Nucleus accumbens (tissue), 56 donors: ENCODE measurements at places on chromosomes 7 and 10.

DNA sequence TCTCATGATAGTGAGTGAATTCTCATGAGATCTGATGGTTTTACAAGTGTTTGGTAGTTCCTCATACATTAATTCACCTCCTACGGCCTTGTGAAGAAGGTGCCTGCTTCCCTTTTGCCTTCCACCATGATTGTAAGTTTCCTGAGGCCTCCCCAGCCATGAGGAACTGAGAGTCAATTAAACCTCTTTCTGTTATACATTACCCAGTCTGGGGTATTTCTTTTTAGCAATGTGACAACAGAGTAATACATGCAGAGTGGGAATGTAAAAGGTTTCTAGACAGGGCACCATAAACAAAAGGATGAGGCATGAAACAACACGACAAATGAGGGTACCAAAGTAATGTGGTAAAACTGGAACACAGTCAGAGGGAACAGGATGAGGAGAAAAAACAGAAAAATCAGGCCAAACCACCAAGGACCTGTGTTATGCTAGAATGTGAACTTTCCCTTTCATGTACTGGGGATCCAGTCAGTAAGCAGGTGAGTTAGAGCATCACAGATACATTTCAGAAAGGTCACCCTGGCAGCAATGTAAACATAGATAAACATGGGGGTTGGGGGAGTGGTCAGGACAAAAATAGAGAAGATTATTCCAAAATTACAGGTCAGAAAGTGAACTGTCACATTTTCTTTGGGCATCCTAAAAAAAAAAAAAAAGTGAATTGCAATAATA lies 31.9 kb downstream of the ANKRD26 start:
- no peak for DNase-seq

DNA sequence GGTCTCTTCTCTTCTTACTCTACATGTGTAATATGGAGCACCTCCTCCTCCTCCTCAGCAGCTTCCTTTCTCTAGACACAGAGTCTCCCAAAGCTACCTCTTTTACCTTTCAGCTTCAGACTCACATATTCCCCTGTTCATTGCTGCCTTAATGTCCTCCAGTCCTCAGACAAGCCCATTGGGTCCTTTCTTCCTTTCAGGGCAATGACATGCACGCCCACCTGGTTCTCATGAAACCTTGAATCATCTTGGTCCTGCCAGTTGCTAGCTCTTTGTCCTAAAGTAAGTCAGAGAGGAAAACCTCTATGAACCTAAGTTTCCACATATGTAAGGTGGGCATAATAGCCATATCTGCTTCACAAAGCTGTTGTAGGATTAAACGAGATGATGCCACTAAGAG lies 227.0 kb downstream of the RPS24 start:
- DNase-seq, result no peak

DNA sequence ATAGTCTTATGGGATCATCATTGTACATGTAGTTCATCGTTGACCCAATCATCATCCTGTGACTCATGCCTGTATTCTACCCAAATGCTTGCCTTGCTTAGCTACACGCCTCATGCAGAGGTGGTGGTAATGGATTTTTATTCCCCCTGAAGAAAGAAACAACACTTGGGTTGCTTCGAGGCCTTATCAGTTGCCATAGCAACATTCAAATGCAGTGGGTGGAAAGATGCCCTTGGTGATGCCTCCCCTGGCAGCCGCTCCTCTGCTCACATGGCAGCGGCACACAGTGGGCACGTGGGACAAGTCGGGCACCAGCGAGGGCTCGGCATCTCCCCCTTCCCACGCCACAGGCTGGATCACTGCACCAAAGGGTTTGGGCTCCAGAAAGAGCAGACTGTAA lies 54.0 kb upstream of the NMT2 start:
- peak; percentile 60 for DNase-seq

- no peak for DNase-seq
Observed at GRCh38 chr7:80040752-80041151, 93.9 kb upstream of the GNAI1 start.

- no peak for DNase-seq
Observed at GRCh38 chr7:137547485-137547884, 204.0 kb upstream of the PTN start.

GRCh38 chr7:64037095-64037494 lies 8.1 kb upstream of the ZNF727 start:
- no peak for DNase-seq

- no peak for DNase-seq
Observed at GRCh38 chr10:32931593-32931992, 26.4 kb downstream of the ITGB1 start.

DNA sequence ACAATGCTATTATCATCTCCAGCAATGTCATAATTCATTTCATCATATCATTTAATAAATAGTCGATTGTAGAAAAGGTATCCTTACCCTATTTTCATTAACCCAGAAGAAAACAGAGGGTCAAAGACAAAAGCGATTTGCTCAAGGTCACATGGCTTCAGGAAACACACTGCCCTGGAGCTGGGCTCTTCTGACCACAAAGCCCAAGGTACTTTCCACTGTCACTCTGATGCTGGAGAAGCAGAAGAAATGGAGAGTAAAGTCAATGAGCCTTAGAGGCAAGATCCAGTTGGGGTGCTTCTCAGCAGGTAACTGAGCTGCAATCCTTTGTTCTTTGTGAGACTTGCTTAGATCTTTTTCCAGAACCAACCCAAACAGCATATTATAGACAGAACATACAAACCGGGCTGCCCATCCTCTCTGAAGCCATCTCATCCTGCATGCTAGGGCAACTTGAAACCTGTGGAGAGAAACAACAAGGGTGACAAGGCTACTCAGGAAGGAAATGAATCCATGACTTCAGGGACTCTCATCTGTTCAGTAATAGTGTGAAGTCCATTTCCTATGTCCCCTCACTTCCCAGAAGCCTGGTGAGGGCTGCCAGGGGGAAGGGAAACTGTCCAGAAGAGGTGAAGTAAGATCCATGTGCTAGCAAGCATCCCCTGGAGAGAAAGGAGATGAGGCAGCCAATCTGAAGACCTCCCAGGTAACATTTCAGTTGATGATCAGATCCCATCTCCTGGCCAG lies 148.6 kb upstream of the SVIL start:
- no peak for DNase-seq

DNA sequence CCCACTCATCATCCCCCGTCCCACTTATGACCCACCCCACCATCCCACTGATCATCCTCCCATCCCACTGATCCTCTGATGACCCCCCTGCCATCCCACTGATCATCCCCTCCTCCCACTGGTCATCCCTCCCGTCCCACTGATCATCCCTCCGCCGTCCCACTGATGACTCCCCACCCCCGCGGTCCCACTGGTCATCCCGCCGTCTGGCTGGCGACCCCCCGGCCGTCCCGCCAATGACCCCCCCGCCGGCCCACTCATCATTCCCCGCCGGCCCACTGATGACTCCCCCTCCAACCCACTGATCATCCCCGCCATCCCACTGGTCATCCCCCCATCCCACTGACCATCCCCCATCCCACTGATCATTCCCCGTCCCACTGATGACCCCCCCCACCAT lies 161.1 kb downstream of the GRM8 start:
- DNase-seq, result no peak

DNA sequence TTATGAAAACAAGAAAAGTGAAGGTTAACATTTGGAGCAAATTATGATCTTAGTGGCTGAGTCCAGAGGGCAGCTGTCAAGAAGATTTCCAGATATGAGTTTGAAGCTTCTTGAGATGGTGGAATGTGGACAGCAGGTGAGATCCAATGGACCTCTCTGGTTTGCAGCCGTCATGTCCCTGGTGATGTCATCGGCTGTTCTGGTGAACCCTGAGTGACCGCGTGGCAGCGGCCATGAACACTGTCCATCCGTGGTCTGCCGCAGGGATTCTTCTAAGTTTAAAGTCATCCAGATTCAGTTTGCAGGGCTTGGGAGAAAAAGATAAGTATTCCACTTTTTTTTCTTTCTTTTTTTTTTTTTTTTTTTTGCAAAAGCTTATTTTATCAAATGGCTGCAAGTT lies 15.8 kb upstream of the VIPR2 start:
- no peak for DNase-seq

GRCh38 chr10:128475686-128476367 lies 349.6 kb upstream of the MKI67 start:
- no peak for DNase-seq

DNA sequence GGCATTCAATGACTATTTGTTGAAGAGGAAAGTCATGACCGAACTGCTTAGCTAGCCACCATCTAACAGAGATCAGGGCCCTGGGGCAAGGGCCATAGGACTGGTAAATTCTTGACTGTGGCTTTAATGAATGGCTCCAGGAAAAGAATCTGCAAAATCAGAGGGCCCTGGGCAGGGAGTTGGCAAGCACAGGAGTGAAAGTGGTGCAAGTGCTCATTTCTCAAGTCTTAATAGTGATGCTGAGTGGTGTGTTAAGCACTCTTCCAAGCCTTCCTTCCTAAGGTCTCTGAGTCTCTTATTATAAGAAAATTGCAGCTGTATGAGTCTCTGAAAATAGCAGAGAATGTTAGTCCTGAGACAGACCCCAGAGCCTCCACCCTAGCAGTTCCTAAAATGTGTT lies 46.3 kb upstream of the EGR2 start:
- DNase-seq, result no peak

DNA sequence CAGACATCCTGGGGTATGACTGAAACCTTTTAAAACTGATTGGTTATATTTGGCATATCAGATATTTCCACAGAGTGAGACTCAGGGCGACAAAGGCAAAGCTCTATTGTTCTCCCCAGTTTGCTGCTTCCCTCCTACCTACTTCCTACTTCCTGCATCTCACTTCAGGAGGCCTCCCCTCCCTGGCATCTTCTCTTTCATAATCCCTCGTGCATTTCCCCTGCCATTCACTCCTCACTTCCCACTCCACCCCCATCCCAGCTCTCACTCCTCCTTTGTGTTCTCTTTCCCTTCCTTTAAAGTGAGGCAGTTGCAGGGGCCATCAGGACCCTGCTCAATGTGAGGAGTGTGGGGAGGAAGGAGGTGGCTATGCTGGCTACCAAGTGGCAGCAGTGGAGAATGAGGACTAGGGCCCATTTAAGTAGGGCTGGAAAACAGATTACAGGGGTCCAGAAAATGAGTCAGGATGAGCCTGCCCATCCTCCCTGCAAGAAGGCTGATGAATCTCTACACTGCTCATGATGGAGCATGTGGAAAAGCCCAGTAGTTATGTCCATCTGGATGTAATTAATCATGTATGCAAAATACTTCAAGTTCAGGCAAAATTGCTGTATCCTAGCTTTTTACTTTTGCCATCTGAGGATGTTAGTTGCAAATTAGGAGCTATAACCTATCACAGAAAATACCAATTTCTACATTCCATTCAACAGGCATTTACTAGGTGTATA lies 311.8 kb upstream of the IMMP2L start:
- DNase-seq, result peak; percentile 40

DNA sequence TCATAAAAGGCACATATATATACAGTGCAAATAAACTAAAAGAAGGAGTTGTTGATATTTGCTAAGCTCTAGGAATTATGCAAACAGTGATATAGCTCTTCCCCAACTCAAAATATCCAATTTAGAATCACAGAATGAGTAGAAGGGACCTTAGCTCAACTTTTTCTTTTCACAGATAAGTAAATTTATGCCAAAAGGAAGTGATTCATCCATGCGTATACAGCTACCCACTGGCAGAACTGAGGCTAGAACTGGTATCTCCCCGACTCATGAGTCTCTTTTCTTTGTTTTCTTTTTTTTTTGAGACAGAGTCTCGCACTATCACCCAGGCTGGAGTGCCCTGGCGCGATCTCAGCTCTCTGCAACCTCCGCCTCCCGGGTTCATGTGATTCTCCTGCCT lies 54.2 kb upstream of the SVIL start:
- no peak for DNase-seq

DNA sequence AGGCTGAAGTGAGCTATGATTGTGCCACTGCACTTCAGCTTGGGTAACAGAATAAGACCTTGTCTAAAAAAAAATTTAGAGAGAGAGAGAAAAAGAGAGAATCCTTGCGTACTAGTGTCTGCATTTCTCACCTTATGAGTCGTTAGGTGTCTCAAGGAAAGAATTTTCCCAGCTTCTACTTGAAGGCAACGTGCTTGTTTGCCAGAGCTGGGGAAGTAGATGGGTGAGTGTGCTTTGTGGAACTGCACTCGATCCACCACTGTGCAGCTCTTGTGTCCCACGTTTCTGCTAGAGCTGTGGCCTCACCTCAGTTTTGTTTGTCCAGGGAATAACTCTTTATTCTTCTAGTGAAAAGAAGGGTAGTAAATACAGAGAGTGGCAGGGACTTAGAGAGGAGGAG lies 38.9 kb downstream of the HDAC9 start:
- no peak for DNase-seq

- no peak for DNase-seq
Observed at GRCh38 chr10:77841711-77842375, 84.7 kb downstream of the DLG5 start.

DNA sequence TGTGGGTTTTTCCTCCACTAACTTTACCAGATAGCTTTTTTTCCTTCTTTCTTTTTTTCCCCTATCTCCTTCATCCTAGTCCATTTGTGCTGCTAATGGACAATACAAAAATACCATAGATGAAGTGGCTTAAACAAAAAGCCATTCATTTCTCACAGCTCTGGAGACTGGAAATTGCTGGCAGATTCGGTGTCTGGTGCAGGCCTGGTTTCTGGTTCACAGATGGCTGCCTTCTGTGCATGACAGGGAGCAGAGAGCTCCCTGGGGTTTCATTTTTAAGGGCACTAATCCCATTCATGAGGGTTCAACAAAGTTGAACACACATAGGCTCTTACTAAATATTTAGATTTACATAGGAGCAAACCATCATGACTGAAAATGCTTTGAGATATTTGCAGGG lies 467.4 kb downstream of the TYW1 start:
- no peak for DNase-seq

DNA sequence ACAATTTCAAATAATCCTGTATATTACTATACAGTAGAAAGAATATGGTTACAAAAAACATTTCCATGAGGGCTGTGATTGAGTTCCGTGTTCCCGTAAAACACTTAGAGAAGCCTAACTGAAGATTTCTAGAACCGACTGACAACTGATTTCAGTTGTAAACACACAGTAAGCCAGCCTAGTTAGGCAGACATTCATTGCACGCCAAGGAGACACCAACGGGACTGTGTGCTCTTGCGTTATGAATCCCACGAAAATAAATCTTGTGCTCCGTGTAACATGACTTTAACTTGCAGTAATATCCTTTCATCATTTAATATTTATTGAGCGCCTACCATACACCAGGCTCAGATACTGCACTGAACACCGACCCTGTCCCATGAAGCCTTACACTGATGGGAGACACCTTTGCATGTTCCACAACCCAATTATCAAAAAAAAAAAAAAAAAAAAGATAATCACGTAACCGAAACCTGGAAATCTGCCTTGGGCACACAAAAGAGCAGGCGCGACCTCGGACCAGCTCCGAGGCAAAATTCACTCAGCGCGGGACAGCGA lies 420 bp upstream of the KLHL7 start:
- no peak for DNase-seq

- DNase-seq, result no peak
Observed at GRCh38 chr10:128130051-128130450, 3.8 kb upstream of the MKI67 start.

DNA sequence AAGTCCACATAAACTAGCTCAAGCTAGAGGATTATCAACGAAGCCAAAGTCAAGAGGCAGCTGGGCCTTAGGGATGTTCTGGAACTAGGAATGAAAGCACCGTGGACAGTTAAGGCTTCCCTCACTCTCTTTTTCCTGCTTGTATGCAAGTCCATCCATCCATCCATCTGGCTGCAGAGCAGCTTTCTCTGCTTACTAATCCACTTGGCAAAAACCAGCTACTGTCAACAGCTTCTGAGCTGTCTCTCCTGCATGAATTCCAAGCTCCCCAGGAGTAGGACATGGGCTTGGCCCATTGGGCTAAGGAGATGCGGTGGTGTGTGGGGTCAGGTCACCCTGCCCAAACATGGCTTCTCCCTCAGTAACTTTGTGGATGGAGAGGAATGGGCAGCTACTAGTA lies 66.2 kb downstream of the NAMPT start:
- DNase-seq, result no peak
